ENCODE measurements at places on chromosomes 7 and 10.

GRCh38 chr7:71015252-71015900 is 116.6 kb upstream of the GALNT17 start:
- no peak for DNase-seq

GRCh38 chr7:124086843-124087242 is 54.0 kb upstream of the TMEM229A start:
- no peak for DNase-seq

DNA sequence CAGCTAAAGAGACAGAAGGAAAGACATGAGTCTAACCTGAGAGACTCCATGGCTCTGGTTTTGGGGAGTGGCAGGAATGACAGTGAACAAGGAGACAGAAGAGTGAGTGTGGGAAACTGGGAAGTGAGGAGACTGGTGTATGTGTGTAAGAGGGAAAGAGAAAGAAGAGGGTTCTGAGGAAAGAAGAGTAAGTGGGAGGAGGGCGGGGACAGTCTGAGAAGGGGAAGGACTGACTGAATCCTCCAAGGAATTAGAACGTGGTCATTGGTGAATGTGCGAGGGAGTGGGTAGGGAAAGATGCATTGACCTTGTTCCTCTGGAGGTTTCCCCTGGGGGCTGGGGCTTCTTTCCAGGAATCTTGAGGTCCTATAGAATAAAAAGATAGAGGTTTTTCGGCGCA is 26.6 kb downstream of the WNT8B start:
- no peak for DNase-seq

DNA sequence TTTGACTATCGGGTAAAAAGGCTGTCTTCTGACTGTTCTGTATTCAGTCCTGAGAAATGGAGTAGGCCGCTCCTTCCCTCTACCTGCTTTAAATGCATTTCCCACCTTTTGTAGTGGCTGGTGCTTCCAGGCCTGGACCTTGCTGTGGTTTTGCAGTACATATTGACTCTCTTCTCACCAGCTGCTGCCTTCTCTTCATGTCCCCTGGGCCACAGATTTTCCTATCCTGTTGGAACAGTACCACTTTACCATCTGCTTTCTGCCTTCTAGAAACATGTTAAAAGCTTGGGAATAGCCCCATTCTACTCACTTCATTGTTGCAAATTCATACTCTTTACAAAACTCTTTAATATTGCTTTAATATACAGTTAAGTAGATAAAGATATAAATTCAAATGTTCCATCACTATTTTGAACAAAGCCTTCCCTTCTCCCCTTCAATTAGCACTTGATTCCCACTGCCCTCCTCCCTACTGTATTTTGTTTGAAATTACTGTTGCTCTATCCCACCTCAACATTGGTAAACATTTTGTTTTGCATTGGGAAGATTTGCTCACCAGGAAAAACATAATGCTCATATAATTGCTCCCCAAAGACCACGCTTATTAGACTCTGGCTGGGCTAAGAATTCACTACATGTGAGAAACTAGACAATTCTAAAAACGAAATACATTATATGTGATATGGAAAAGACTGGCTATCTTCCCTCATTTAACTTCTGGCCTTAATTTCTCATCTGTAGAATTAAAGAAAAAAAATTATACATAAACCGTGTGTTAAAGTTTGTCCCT is 17.3 kb upstream of the SEMA3C start:
- no peak for DNase-seq

DNA sequence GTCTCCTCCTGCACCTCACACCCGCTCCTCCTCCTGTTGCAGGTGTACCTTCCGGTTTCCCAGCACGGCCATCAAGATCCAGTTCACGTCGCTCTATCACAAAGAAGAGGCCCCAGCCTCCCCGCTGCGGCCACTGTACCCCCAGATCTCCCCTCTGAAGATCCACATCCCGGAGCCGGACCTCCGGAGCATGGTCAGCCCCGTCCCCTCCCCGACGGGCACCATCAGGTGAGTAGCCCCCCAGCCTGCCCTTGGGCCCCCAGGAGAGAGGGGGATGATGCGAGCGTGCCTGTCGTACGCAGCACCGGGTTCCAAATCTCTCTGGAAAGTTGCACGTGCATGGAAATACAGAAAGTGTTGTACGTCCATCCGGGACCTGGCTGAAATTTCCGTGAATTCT is 34.6 kb upstream of the AP5Z1 start:
- DNase-seq: no peak

- peak; percentile 34 for DNase-seq
These were observed 165.6 kb upstream of the FAM3C start for GRCh38 chr7:121561717-121562116.

DNA sequence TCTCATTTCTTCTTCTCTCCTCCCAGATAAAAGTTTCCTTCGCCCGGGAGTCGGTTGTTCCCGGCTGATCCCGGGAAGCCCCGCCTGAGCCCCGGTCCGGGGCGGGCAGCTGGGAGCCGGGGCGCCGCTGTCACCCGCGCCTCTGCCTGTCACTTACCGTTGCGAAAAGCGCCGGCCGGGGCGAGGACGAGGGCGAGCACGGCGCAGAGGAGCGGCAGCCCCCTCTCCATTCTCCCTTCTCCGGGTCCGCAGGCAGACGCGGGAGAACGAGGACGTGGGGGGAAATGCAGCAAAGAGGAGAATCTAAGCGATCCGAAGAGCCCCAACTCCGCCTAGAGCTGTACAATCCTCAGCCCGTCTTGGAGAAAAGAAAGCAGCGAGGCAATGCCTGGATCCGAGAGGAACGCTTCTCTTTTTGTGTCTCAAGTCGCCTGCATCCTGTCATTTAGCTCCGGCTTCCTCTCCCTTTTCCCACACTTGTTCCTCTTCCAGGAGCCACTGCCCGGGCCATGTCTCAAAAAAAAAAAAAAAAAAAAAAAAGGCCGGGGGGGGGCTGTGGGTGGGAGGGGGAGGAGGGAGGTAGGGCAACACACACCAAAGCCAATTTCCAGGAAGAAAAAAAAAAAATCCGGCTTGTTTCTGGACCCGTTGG is at the start of gene NRP1:
TSS of gene NRP1 (minus strand) at position 515 of the 652 bp plus-strand sequence. CDS start at position 230, 285 bp downstream.
- no peak for DNase-seq

DNA sequence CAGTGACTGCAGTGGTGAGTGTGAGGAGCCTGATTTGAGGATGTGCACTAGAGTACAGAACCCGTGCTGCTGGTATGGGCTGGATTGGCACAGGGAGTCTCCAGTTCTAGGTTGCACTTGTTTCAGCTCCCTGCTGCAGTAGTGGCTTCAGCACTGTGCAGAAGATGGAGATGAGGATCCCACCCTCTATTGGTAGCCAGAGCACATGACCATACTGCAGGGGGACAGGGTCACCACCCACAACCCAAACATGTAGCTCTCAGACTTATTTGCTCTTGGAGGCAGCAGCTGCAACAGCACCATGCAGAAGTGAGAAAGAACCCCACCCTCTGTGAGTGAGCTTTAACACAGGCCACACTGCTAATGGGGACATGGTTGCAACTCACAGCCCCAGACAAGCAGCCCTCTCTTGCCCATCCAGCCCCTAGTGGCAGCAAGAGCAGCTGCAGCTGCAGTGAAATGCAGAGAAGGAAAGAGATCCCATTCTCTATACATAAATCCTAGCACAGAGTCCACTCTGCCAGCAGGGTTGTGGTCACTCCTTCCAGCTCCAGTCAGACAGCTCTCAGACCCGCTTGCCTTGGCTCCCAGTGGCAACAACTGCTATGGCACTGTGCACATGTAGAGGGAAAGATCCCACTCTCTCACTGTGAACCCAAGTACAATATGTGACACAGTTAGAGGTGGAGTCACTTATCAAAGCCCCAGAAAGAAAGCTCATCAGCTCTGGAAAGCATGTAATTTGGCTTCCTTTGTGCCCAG is 51.4 kb upstream of the SCIN start:
- peak; percentile 21 for DNase-seq

DNA sequence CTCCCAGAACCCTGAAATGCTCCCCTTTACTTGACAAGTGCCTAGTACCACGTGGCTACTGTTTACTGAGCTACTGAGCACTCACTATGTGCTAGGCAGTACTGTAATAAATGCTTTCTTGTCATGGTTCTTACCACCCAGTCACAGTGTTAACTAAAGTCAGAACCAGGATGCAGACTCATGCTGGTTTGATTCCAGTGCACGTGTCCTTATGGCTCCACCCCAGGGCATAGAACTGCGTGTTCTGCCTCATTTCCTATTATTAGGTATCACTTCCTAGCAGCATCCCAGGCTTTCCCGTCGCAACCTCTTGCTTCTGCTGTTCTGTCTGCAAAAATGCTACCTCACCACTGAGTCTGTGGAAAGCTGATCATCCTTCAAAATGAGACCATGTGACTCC is 71.7 kb upstream of the DOCK1 start:
- no peak for DNase-seq

DNA sequence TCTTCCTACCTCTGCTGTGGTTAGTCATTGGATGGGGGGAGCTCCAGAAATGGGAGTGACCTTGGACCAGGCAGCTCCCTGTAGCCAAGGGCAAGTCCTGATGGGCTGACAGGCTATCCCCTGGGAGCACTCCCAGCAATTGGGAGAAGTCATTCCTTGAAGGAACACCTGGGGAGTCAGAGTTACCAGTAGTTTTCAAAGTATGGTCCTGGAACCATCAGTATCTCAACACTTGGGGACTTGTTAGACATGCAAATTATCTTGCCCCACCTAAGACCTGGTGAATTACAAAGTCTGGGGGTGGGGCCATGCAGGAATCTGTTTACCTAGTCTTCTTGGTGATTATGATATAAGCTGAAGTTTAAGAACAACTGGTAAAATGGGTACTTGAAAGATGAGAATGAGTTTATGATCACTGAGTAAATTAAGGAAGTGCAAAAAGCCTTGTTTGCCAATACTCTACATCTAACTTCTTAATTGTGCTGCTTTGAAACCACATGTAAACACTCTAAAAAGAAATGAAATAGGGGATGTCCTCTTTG is 287.3 kb upstream of the LRRN3 start:
- no peak for DNase-seq

- DNase-seq: peak; percentile 60
These were observed 170.6 kb downstream of the FZD1 start for GRCh38 chr7:91434836-91435235.

- no peak for DNase-seq
These were observed 23.3 kb upstream of the EMX2 start for GRCh38 chr10:117519286-117519685.

GRCh38 chr7:74453322-74454011 is at the start of gene GTF2IRD1:
Gene GTF2IRD1, plus strand, starts transcription at chr7:74453906. Its CDS starts 54,175 bp downstream, at chr7:74508081.
- DNase-seq: peak; percentile 83

- DNase-seq: no peak
These were observed 25.2 kb upstream of the OTUD1 start for GRCh38 chr10:23413629-23414089.

GRCh38 chr7:101865455-101865854 is 48.0 kb downstream of the CUX1 start:
- DNase-seq: no peak

GRCh38 chr7:25694211-25694610 is 457.8 kb upstream of the NFE2L3 start:
- DNase-seq: no peak

DNA sequence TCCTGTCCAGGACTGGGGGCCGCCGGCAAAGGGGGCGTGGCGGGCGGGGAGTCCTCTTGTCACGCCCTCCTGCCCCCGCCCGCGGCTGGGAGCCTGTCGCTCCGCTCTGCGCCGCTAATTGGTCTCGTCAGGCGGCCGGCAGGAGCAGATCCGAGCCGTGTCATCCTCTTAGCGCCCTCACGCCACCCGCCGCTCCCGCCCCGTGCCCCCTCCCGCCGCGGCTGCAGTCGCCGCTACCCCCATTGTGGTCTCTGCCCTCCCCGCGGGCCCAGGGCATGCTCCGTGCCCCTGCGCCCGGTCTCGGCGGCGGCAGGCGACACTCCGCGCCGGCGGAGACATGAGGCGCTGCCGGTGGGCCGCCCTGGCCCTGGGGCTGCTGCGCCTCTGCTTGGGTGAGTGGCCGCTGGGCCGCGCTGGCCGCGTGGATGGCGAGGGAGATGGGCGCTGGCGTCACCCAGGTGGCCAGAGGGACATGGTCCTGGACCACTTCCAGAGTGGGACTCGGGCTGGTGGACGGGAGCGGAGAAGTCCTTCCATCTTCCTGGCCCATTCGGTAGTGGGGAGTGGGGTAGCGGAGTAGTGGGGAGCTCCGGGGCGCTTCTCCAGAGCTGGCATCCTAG is at the start of gene CDHR1:
TSS of gene CDHR1 (plus strand) at position 114 of the 620 bp plus-strand sequence. CDS start at position 338, 224 bp downstream.
- peak; percentile 4 for DNase-seq

DNA sequence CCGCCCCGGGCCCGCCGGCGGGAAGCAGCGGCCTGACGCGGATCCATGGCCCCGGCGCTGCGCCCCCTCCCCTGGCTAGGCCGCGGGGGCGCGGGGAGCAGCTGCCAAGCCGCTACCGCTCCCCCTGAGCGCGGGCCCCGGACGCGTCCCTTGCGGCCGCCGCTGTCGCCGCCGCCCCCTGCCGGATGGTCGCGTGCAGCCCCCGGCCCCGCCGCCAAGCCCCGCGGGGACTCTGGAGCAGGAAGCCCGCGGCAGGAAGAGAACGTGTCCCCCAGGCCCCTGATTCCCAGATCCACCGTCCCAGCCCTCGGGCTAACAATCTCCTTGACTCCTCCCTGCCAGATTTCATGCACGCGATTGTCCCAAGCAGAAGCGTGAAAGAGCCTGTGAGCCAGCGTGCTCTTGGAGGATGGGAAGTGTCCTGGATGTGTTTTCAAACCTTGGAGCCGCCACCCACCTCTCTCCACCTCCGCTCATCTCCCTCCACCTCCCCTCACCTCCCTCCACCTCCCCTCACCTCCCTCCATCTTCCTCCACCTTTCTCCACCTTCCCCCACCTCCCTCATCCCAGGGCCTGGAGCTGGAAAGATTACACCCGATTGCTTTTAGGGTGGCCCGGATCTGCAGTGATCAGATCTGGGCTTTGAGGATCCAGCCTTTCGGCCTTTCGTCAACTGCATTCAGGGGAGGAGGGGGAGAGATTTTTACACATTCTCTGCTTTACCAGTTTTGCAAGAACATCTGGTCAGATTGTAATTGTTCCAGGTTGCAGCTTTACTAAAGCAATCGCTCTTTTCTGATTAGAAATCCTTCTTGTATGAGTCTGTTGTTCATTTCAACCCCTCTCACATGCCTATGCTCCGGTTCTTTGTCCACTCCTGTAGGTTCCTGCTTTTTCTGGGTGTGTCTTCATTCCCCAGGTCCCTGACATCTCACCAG is 570 bp upstream of the PRTFDC1 start:
- peak; percentile 88 for DNase-seq

GRCh38 chr7:101487105-101487458 is 124.4 kb downstream of the COL26A1 start:
- DNase-seq: no peak

DNA sequence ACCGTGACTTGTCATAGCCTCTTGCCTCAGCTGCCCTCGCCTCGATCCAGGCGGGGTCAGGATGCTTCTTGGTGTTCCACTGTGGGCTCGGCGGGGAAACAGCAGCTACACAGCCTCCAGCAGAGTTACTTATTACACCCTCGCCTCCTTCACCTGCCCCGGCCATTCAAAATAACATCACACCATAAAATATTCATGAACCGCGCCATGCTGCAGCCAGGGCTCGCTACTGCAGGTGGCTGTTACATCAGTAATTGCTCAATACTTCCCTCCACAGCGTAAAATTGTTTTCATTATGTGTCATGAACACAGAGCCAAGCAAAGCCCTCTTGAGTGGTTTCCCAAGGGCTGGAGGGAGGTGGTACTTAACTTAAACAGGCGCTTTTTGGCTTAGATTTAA is 241.5 kb upstream of the SP8 start:
- DNase-seq: peak; percentile 37

GRCh38 chr7:71517940-71518699 is 386.2 kb downstream of the GALNT17 start:
- DNase-seq: no peak

- DNase-seq: no peak
These were observed 1049.6 kb downstream of the GRM8 start for GRCh38 chr7:126203185-126203584.

Data from cardiac fibroblast (primary cell).